ENCODE measurements at places on chromosomes 5 and 9. TPM values are rescaled to one million over a fixed set of nuclear protein-coding genes. Genes with fewer than 3 reads are reported as not detected.

DNA sequence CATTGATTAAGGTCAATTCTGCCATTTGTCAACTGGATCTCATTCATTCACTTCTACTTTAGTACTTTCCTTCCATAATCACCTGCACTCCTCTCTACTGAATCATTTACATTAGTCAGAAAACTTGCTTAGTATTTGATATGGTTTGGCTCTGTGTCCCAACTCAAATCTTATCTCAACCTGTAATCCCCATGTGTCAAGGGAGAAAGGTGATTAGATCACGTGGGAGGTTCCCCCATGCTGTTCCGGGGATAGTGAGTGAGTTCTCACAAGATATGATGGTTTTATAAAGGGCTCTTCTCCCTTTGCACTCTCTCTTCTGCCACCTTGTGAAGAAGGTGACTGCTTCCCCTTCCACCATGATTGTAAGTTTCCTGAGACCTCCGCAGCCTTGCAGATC, 23.7 kb upstream of the UGCG start:
- no peak for DNase-seq

- no peak for DNase-seq
These were observed 7.4 kb downstream of the CPLX2 start for GRCh38 chr5:175878544-175879438.

DNA sequence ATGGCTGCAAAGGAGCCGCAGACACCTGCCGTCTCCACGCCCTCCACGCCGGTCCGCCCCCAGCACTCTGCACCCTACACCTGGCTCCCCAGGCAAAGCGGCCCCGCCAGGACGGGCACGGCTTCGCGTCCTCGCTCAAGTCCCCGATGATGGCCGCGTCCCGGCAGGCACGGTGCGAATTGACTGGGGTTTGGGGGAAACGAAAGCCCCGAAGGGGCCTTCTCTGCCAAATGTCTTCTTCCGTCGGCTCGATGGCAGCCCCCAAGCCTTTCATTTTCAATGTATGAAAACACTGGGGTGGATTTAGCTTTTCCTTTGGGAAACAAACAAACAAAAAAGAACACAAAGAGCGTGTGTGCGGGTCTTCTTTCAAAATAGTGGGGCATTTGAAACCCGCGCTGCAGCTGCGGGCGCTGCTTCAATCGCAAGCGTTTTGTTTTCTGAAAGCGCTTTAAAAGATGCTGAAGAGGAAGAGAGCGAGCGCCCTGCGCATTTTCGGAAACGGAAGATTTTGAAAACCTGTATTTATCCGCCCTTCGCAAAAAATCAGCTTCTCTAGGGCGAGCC, 160.0 kb downstream of the RMI1 start:
- peak; percentile 74 for DNase-seq

DNA sequence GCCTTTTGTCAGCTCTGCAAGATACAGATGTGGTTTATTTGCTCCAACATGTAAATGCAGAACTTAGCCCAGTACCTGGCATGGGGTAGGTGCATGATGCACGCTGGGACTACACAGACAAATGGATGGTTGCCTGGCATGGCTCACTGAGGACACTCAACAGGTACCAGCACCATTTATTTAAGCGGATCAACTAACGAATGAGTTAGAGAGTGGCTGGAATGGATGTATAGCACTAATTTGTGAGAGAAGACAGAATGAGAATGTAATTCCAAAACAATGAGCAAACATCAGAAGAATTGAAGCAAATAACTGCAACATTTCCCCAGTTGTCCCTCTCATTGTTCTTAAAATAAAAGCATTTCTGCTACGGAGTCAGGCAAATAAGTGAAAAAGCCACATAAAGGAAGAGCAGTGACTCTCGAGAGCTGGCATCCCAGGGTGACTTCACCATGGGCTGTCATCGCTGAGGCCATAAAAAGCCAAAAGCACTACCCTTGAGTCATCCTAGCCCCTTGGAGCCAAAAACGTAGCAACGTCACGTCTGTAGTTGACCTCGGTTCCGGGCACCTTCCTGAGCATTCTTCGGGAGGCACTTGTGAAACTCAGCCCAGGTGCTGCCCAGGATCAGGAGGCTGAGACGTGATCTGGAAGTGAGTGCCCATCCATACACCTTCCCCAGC, 290.3 kb downstream of the NSG2 start:
- no peak for DNase-seq

DNA sequence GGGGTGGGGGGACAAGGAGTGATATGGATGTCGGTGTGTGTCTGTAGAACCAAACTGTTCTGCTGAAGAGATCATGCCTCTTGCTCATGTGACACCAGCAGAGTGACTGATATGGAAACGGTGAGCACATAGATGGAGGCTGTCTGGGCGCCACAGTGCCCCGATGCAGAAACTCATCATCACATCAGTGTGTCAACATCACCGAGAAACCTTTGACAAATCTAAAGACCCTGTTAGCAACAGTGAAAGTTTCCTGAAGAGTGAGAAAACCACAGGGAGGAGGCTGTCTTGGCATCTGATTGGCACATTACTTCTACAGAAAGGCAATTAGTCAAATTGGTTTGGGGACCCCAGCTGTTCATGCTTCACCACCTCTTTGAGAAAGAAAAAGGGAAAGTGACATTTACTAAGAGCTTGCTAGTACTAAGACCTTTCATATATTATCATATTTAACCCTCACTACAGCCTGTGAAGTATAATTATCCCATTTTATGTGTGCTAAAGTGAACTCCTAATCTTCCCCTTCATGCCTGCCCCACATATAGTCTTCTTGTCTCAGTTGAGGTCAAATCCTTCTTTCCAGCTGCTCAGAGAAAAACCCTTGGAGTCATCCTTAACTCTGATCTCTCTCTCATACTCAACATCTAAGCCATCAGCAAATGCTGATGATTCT, 25.6 kb downstream of the CSF2 start:
- no peak for DNase-seq

DNA sequence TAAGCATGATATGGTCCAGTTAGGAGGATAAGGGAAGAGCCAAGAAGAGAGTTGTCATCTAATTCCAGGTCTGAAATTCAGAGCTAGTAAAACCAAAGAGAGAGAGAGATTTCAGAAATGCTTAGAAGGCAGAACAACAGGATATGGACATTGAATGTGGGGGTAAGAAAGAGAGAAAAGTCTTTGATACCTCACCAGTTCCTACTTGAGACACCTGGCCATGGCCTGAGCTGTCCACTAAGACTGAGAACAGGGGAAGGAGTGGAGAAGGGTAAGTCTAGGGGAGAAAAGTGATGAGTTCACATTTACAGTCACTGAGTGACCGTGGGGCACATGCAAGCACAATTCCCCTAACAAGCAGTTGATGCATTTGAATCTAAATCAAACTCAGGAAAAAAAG, 35.5 kb downstream of the TIMD4 start:
- no peak for DNase-seq

DNA sequence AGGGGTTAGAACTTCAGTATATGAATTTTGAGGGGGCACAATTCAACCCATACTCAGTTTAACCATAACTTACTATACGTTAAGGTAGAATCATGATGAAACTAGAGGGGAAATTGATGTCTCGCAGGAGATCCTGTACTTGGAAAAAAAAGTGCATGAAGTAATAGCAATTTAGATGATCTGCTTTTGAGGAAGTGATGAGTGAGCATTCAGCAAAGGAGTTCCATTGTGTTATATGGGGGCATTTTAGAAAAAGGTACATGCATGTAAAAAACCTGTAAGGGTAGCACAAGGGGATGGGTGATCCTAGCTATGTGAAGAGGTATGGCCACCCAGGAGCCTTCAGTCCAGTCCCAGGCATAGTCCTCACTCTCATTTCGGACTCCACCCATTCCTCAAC, 14.8 kb upstream of the TMC1 start:
- no peak for DNase-seq

DNA sequence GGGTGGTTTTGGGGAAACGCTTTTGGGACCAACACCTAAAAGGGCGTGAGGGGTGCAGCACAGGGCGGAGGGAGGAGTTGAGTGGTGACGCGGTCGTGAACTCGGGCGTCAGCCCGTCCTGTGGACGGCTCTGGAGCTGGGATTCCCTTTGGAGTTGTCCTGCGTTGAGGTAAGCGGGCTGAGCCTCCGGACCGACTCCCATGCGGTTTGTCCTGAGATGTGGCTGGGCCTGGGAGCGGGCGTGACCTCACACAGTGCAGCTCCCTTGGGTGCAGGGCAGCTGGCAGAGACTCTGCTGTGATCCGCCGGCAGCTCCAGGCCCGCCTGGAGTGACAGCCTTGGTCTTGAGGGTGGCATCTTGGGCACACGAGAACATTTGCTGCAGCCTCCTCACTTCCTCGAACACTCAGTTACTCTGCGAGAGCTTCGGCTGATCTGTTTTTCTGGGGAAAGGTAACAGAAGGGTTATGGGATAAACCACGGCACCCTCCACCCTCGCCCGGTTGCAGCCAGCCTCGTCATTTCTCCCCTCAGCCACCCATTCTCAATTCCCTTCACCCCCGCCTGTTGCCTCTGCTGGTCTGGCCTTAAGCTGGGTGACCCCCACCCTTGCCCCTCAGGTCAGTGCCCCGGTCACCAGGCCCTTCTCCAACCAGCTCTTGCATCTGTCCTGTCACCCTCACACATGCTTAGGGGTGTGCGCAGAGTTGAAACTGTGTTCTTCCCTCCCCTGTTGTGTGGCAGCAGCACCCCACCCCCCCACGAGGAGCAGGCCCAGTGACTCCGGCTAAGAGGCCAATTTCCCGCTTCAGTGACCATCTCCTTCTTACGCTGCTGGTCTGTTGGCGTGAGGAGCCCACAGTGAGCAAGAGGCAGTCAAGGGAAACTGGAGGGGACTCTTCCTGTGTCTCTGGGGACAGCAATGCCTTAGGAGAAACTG, 94.2 kb upstream of the COL5A1 start:
- DNase-seq: no peak

DNA sequence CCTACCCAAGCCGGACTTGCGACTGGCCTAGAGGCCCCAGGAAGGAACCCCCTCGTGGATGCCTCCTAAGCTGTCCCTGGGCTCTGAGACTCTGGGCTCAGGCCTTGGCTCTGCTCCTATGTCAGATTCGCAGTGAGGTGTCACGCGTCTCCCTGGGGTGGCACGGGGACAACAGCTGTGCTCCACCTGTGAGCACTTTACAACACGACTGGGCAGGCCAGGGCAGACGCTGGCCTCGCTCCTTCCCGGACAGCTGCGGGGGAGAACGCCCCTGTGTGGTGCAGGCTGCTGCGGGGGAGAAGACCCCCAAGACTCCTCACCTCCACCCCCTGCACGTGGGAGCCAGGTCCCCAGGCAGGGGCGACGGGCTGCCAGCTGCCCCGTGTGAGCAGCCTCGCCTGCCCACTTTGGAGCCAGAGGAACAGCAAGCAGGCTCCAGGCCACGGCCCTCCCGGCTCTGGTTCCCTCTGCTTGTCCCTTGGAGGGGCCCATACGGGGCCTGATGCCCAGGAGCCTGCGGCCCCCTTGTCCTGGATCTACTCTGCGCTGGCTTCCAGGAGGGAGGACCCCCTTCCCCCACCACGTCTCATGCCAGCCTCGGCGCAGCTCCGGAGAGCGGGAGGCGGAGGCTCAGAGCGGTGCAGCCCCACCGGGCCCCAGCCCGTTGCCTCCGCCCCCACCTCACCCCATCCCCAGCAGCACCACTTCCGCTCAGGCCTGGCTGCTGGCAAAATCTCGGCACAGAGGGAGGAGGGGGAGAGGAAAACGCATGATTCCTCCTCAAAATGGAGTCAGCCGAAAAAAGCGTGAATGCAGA, 36.0 kb downstream of the SARDH start:
- peak; percentile 32 for DNase-seq

DNA sequence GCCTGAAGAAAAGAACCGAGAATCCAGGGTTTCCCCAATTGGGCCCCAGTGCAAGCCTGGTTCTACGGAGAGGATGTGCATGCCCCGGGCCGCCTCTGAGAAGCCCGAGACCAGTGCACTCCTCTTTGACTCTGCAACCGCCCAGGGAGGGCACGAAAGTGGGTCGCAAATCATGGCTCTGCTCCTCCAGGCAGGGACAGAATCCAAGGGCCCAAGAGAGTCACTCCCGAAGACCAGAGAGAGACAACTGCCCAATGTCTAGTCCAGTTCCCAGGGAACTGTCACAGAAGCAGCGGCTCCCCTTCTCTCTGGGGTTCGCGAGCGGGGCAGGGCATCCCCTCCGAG, 107.8 kb downstream of the PSD2 start:
- no peak for DNase-seq

GRCh38 chr9:34961574-34962490, 3.7 kb downstream of the PHF24 start:
- DNase-seq: no peak

GRCh38 chr5:149561848-149562247, 10.6 kb upstream of the CSNK1A1 start:
- DNase-seq: no peak

- no peak for DNase-seq
These were observed 10.8 kb downstream of the NSG2 start for GRCh38 chr5:174056064-174056847.

DNA sequence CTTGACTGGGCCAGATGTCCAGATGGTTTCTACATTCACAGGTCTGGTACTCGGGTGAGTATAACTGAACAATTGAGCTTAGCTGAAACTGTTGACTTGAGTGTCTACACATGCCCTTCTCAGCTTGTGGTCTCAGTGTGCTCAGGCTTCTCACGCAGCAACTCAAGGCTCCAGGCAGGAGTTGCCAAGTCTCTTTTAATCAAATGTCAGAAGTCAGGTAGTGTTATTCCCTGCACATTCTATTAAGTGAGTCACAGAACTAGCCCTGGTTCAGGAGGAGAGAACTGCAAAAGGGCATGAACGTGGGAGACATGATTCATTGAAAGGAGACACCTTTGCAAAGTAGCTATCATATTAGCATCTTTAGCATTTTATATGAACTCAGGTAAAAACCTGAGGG, 199.3 kb upstream of the ACTBL2 start:
- DNase-seq: no peak

- no peak for DNase-seq
These were observed 53.7 kb upstream of the KCNIP1 start for GRCh38 chr5:170450061-170450669.

DNA sequence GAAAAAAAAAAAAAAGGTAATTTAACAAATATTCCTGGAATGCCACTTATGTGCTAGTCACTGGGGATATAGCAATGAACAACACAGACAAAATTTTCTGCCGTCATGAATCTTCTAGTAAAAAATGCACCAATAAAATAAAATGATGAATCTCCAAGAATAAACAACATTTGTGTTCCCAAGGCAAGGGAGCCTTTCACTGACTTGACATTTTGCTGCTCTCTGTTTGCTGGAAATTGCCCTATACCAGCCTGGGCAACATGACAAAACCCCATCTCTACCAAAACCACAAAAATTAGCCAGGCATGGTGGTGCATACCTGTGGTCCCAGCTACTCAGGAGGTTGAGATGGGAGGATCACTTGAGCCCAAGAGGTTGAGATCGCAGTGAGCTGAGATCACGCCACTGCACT, 64.5 kb upstream of the ERBIN start:
- DNase-seq: no peak

- no peak for DNase-seq
These were observed 18.0 kb downstream of the IARS1 start for GRCh38 chr9:92275541-92275940.

- DNase-seq: peak; percentile 30
These were observed 38.2 kb downstream of the GZMK start for GRCh38 chr5:55062039-55062779.

CCL21 gene
- total RNA-seq: 62.7 TPM

ERCC6L2 gene
- total RNA-seq: 79.5 TPM

FGFR4 gene
- 15.3 TPM for total RNA-seq

PCDHB4 gene
- total RNA-seq: 0.80 TPM
